NCI-H1694 (cell line): ENCODE measurements at places on chromosomes 16 and 17.

DNA sequence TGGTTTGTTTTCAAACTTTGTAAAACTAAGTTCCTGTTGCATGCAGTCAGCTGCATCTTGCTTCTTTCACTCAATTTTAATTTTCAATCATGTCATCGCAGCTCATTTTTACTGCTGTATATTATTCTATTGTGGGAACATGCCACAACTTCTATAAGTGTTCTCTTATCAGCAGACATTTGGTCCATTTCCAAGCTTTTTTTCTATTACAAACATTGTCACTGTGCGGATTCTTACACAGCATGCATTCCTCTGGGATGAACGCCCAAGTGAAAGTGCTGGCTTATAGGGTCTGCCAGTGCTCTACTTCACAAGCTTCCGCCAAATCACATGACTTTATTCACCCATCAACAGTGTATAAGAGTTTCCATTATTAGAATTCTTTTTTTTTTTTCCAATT, 22.7 kb downstream of the GINS3 start:
- no peak for DNase-seq

GRCh38 chr17:34665819-34666763, 86.7 kb downstream of the TMEM132E start:
- DNase-seq, result no peak

- DNase-seq, result no peak
Measured at GRCh38 chr17:70338946-70339354, 169.6 kb downstream of the KCNJ2 start.

DNA sequence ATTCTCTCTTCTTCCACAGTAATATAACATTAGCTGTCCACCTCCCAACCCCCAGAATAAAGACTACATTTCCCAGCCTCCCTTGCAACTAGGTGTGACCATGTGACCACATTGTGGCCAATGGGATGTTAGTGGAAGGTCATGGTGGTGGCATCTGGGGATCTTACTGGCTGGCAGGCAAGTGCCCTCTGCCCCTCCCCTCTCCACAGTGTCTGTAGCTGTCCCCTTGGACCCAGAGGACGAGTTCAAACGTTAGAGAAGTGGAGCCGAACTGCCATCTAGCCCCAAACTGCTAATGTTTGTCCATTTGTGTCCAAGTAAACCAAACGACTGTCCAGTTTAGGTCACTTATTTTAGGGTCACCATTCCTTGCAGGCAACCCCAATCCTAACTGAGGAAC, 26.6 kb upstream of the KCNG4 start:
- DNase-seq, result no peak

DNA sequence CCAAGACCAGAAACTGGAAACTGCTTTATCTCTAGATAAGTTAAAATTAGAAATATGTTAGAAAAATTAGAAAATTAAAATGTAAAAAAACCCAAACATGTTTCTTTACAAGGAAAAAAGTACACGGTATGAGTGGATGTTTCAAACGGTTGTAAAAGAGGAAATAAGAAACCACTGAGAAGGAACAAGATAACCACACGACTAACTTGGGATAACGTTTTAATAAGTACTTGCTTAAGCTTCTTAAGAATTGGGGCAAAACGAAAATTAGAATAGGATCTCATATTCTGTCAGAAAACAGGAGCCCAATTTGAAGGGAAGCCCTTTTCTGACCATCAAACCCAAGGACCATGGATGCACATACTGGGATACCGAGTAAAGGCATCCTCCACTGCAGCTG, 31.0 kb downstream of the MBTPS1 start:
- DNase-seq, result no peak

DNA sequence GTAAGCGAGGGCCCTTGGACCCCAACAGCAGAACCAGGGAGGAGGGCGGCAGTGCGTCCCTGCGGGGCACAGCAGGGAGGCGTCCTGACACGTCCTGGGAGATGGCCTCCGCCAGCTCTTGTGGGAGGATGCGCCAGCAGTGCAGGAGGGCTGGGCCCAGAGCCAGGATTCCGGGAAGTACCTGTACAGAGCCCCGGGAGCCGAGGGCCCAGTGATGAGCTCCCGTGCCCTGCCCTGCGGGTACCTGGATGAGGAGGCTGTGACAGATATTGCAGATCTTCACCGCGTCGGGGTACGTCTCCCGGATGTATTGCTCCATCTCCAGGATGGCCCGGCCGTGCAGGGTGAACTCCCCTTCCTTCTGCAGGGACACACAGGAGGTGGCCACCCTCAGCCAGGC, 23.1 kb downstream of the KDM8 start:
- DNase-seq, result no peak

- DNase-seq, result no peak
Measured at GRCh38 chr17:37481001-37481665, 8.6 kb upstream of the DUSP14 start.

DNA sequence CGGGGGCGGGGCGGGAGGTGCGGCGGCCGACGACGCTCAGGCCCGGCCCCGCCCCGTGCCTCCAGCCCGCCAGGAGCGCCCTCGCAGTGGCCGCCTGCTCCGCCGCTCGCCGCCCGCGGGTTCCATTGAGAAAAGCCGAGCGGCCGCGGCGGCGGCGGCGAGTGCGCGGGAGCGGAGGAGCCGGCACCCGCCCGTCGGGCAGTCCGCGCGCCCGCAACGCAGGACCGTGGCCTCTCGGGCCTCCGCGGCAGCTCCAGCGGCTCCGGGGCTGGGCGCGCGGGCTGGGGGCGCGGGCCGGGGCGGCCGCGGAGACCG, at the start of gene ZFPM1:
ZFPM1 (plus strand) TSS at position 64 of the 315 bp plus-strand sequence. CDS start 359 bp downstream, outside the sequence.
- no peak for DNase-seq

- DNase-seq, result no peak
Measured at GRCh38 chr17:4617090-4617489, 24.4 kb downstream of the ALOX15 start.

DNA sequence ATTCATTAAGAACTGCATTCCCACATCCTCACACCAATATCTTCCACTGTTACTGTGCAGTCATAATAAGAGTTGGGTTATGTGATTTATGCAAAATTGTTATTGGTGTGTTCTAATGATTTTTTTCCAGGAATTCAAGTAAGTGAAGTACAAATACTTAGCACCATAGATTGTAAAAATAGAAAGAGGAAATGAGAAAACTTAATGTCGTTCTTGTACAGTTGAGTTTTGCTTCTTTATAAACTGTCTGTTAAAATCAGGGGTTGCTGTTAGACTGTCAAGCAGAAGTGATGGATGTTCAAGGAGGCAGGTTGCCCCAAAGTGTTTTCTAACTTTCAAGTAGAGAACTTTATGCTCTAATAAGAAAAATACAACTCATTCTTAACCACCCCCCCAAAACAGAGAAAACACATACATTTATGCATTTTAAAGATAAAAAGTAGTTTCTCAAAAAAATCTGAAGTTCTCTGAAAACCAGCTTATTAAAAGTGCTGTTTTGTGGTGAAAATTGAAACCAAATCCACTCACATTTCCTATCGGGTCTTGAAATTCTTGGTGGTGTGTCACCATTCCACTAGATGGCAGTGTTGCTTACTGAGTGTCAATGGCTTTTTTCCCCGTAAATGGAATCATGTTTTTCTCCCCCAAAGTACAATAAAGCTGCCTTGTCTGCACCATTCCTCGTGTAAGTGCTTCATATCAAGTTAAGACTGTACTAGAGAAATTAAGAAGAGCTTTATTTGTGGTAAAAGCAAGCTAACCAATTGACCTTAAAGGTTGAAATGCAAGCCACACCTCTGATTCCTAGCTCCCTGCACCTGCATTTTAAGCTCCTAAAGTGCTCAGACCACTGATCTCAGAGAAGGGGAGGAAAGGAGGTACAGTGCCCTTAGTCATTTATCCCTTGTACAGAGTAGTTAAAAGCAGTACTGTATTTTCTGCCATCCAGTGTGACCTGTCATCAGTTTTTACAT, 4.7 kb upstream of the IGSF6 start:
- peak; percentile 51 for DNase-seq

DNA sequence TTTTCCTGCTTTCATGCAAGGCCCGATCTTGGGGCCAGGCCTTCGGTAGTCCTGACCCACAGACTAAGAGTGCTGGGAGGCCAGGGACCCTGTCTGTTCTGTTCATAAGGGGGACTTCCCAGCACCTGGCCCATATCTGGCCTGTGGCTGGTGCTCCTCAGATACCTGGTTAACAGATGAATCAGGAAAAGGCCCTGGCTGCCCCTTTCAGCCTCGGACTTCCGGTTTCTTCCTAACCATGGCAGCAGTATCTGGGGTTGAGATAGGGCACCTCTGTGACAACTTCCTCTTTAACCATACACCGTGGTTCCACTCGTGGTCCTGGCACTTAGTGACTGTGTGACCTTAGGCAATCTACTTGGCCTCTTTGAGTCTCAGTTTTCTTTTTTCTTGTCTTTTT, 18.4 kb downstream of the PLCG2 start:
- no peak for DNase-seq

DNA sequence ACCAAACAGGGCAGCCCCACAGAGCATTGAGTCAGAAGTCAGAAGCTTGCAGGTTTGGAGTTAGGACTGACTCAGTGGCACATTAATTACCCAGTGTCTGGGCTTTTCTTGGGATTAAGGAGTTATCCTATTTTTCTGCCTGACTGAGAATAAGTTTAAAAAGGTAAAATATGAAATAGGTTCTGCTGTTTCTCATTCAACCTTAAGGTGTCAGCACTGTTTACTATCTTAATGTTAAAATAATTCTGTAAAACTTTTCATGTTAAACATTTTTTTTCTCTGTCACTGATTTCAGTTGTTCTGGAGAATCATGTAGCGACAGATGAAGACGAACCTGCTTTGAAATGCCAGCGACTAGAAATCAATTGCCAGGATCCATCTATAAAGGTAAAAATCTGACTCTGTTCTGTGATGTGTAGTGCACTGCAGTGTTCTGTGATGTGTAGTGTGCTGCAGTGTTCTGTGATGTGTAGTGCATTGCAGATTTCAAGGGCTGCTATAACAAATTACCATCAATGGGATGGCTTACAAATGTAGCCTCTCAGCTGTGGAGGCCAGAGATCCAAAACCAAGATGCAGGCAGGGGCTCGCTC, 128.0 kb downstream of the LAT start:
- DNase-seq, result no peak

GRCh38 chr16:57307365-57307764, 22.9 kb upstream of the PLLP start:
- DNase-seq, result no peak

GRCh38 chr17:81012574-81013447, 21.2 kb downstream of the CHMP6 start:
- DNase-seq, result no peak

DNA sequence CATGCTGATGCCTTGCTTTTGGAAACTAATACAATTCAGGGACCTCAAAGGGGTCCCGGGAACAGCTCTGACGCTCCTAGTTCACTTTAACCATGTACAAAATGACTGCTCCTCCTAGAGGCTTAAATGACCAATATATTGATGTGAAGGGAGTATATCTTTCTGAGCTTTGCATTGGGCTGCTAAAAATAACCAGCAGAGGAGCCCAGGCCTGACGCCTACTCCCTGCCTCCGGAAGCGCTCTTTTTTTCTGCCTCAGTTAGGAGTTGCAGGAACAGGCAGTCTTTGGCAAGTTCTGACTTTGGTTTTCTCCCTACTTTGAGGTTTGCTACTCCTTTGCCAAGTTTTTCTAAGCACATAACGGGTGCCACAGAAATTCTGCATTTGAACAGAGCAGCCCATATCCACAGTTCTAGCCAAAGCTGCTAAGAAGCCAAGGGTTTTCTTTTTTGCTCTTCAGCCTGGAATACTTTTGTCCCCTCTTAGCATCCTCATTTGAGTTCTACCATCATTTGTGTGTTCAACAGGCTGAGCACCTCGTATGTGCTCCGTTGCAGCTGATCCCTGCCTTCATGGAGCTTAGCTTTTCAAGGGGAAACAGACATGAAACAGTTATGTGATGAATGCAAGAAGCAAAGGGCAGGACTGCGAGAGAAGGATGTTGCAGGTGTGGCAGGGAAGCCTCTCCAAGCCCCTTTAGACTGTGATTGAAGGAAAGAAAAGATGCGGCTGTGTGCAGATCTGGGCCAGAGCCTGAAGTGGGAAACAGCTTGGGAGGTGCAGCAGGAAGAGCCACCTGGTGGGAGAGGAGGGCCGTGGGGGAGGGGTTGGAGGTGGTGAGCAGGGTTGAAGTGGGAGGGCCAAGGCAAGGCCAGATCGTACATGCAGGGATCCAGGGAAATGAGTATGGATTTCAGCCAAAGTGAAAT, 2.8 kb upstream of the NAGPA start:
- DNase-seq, result no peak

GRCh38 chr17:58172369-58173071, 5.7 kb downstream of the OR4D2 start:
- peak; percentile 49 for DNase-seq

DNA sequence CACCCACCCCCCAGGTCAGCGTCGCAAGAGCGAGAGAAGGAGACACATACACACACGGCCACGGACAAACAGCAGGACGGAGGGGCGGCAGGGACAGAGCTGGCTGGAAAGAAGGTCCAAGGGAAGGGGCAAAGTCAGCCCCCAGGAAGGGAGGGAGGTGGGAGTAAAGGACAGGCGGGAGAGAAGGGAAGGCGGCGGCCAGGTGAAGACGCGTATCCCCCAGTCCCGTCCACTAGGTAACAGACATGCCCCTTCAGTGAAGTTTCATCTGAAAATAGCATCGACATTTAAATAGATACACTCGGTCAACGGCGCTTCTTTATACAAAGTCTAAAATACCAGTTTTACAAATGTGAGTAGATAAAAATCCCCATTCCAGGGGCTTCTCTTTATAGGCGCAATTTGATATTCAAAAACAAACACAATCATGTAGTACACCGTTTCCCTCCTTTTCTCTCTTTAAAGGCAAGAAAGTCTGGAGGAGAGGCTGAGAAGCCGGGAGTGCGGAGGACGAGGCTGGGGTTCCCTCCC, 4.5 kb downstream of the CBX8 start:
- DNase-seq, result no peak

- no peak for DNase-seq
Measured at GRCh38 chr16:50201787-50202186, 48.7 kb downstream of the TENT4B start.

- peak; percentile 95 for DNase-seq
Measured at GRCh38 chr17:82242977-82243647, 14.3 kb downstream of the SLC16A3 start.

GRCh38 chr17:40097931-40098845, 2.2 kb downstream of the NR1D1 start:
- DNase-seq, result no peak

- no peak for DNase-seq
Measured at GRCh38 chr17:43753493-43754129, 5.0 kb downstream of the SOST start.

- no peak for DNase-seq
Measured at GRCh38 chr16:75860326-75861053, 134.2 kb upstream of the CPHXL start.

DNA sequence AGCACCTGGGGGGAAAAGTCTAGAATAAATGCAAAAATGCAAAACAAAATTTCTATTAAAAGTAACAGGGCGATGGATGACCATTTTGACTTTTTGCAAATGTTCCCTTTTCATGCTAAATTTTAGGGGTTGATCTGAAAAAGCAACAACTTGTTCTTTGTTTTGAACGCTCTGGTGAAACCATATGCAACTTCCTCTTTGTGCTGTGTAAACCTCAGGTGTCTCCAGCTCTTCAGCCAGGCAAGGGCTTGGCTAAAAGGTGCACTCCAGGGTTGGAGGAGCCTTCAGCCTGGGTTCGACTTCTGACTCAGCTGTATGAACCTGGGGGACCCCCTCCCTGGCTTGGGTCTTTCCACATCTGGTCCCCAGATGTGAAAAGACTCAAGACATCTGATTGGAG, 9.5 kb downstream of the IRF8 start:
- no peak for DNase-seq
